ENCODE measurements at places on chromosomes 11 and 22. TPM values are rescaled to one million over a fixed set of nuclear protein-coding genes. Genes with fewer than 3 reads are reported as not detected.

The YPEL1 gene
- not detected for polyA plus RNA-seq

The FZD4 gene
- 0.53 TPM for polyA plus RNA-seq

The MYEOV gene
- 1.5 TPM for polyA plus RNA-seq

The PIH1D2 gene
- 1.9 TPM for polyA plus RNA-seq

The CATSPERZ gene
- 0.17 TPM for polyA plus RNA-seq

The FERMT3 gene
- 0.98 TPM for polyA plus RNA-seq

DNA sequence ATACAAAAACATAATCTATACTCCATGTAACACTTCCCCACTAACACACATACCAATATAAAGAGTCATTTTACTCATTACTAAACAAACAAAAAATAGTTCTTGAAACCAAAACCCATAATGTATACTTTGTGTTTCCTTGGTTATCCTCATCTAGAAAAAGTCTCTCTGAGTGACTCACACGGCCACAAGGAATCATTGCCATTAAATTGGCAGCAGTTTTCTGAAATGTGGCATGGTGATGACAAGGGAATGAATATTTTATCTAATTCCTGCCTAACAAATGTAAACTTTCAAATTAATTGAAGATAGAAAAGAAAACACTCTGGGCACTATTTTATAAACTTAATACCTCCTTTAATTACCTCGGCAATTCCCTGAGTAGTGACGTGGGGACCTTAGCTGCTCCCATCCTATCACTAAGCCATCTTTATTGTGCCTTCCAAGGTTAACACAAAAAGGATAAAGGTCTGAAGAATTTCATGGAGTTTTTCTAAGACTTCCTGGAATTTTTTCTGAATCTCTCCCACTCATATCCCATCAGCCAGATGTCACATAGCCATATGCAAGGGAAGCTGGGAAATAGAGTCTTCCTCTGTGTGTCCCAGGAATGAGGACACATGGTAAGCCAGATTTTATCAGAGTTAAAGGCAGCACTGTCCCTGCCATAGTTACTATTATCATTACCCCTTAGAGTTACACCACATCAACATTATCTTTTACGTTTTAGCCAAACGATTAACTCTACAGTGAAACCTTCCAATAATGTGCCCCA lies 857.2 kb upstream of the TENM4 start:
- DNase-seq = no peak

DNA sequence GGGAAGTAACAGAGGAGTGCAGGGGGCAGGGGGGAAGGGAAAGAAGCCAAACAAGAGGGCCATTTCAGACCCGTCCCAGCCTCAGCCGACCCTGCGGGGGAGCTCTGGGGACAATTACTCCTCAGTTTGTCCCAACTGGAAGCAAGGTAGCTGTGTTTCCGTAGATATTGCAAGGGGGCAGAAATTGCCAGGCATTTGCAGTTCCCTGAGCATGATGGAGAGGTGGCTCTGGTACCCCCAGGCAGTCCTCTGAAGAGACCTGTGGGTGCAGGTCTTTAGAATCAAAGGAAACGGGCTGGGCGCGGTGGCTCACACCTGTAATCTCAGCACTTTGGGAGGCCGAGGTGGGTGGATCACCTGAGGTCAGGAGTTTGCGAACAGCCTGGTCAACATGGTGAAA lies 13.8 kb upstream of the JAM3 start:
- no peak for DNase-seq

- no peak for DNase-seq
Observed at GRCh38 chr11:32584921-32585320, 1.3 kb downstream of the EIF3M start.

The CYP2D6 gene
- polyA plus RNA-seq = 2.8 TPM

DNA sequence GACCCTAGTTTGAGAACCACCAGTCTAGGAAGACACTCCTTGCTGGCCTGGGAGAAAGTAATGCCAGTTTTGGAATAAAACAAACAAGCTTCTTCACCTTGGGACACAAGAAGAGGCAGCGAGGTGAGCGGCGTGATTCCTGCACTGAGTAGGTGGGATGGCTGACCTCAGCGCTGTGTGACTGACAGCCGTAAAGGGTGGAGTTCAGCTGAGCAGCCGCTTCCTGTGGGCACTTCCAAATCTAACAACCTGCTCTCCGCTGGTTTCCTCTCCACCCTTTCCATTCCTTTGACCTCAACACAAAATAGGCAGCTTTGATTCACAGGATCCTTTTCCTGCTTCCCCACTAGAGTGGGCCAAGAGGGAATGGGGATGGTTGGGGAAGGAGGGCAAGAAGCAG lies 45.8 kb downstream of the PC start:
- DNase-seq = no peak

DNA sequence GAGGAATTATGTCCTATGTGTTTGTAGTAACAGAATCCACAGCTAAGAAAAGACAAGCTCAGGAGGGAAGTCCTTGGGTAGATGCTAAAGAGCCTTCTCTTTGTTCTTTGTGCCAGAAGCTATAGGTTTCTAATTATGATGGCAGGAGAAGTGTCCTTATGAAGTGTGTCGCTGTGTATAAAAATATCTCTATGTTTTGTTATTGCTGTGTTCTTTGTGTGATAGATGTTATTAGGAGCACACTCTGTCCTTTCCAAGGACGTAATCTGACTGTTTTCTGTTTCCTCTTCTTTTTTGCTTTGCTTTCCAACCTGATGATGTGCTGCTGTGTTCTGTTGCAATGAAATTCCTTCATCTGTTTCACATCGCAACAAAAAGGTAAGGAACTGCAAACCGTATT lies 171.9 kb downstream of the NCAM1 start:
- DNase-seq = no peak

The HIRA gene
- polyA plus RNA-seq = 16.1 TPM

The OR52N4 gene
- polyA plus RNA-seq = not detected

- peak; percentile 28 for DNase-seq
Observed at GRCh38 chr11:6357222-6357621, 33.1 kb upstream of the SMPD1 start.

- no peak for DNase-seq
Observed at GRCh38 chr22:23822101-23822671, 16.6 kb downstream of the DERL3 start.

The HORMAD2 gene
- polyA plus RNA-seq = not detected

Data from keratinocyte (primary cell).